Epithelial cell of proximal tubule (primary cell): ENCODE measurements at places on chromosomes 5 and 9. TPM values are rescaled to one million over a fixed set of nuclear protein-coding genes. Genes with fewer than 3 reads are reported as not detected.
A peak's percentile ranks its signal among the peaks of the same experiment; 100 is the strongest.

The GPR150 gene
- total RNA-seq: 0.58 TPM in 1 of 2 replicates, not detected in the other

The TAF11L5 gene
- total RNA-seq: not detected in 2 replicates

GRCh38 chr5:124708086-124708485, 38.4 kb downstream of the ZNF608 start:
- DNase-seq: no peak

DNA sequence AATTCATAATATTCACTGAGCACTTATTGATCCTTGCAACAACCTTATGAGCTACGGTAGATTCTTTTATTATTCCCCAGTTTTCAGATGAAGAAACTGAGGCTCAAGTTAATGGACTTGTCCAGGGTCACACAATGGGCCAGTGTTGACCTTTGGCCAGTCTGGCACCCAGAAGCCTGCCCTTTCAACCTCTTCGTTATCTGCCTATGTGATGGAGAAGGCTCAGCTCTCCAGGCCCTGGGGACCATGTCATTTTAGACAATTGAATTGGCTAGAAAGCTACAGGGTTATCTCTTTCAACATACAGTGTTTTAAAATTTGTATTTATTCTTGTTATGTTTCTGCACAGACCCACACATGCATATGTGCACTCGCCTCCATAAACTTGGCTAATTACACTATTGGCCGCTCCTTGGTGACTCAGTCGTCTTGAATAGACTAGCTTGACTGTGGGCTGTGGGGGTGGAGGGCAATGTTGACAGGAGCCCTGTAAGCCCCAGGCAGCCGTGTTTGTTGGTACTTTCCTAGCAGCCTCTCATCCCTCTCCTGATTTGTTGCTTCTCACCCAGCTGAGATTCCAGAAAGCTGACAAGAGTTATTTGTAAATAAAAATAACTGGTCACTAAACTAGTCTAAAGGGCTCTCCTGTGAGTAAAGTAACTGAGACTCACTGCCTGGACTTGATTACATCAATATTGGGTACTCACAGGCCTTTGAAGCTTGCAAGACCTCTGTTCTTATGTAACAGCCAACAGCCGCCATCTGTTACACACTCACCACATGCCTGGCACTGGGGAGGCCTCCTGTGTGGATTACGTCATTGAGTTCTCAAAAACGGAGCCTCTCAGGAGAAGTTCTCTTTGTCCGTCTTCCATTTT, 8.5 kb upstream of the ANGPTL2 start:
- DNase-seq: peak; percentile 77

GRCh38 chr5:82364497-82364896, 86.3 kb upstream of the RPS23 start:
- peak; percentile 40 for DNase-seq

GRCh38 chr5:11076945-11077613, 316.0 kb upstream of the DAP start:
- peak; percentile 38 for DNase-seq

The ANXA2R gene
- total RNA-seq: 0.35 and 2.2 TPM in 2 replicates

DNA sequence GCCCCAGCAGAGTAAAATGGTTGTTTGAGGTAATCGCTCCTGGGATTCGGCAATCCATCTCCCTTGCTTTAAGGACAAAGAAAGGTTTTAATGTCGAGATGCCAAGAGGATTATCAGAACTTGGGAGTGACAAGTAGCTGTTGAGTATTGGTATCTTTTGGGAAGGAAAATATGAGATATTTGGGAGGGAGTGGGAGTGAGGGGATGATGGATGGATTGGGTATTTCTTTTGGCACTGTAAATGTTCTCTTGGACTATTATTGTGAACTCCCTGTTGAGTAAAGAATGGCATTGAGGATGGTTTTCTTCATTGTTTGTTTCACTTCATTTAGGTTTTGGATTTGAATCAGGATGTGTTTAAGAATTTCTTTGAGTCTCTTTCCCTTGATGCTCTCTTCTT, 86.1 kb downstream of the PIP5K1B start:
- DNase-seq: no peak

DNA sequence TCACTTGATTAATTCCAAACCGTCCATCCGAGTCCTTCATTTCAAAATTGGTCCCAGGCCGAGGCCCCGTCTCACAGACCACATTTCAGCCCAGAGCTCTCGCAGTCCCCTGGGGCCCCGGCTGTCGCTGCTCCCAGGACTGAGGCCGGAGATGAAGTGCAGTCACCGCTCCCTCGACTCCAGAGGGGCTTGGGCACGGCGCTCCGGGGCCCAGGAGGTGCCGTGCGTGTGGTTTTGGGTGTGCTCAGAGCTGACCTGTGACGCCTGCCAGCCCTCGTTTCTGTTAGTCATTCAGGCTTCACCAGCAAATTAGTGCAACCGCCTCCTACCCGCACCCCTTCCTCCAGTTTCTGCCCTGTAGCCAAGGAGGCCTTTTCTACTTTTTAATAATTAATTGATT, 48.7 kb upstream of the PHYKPL start:
- no peak for DNase-seq

The OTP gene
- not detected in 2 replicates for total RNA-seq

DNA sequence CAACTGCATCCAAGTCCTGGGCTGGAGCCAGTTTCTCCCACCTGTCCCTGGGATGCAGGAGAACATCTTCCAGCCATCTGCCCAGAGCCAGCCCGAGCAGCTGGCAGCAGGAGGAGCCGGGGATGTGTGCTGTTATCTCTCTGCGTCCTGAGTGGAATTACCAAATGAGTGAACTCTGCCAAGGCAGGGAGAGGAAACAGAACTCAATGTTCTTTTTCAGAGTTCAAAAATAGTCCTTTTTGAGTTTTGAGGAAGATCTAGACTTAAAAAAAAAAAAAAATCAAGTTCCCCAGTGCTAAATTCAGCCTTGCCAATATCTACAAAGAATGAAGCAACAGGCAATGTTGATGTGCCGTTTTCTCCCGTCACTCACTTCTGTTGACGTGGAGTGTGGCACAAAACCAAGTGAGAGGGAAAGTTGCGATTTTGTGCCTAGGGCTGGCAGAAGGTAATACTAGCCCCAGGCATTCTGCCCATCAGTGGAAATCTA, 56.2 kb downstream of the TMOD1 start:
- no peak for DNase-seq

DNA sequence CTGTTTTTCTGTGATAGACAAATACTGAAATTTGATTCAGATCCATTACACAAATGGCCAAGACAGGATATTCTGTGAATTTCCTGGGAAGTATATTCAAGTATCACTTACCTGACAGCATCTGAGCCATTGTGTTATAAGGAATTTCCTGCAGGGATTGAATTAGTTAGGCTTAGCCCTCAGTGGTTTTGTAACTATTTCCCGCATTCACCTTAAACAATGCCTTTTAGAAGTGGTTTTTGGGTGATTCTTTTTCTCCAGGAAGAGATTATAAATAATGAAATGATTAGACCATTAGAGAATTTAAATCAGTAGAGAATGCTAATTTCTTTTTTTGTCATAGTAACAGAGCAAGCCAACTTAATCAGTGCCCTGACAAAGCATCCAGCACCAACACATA, 30.6 kb downstream of the ITGA1 start:
- DNase-seq: no peak

- no peak for DNase-seq
Observed at GRCh38 chr5:132808866-132809265, 4.2 kb upstream of the SOWAHA start.

DNA sequence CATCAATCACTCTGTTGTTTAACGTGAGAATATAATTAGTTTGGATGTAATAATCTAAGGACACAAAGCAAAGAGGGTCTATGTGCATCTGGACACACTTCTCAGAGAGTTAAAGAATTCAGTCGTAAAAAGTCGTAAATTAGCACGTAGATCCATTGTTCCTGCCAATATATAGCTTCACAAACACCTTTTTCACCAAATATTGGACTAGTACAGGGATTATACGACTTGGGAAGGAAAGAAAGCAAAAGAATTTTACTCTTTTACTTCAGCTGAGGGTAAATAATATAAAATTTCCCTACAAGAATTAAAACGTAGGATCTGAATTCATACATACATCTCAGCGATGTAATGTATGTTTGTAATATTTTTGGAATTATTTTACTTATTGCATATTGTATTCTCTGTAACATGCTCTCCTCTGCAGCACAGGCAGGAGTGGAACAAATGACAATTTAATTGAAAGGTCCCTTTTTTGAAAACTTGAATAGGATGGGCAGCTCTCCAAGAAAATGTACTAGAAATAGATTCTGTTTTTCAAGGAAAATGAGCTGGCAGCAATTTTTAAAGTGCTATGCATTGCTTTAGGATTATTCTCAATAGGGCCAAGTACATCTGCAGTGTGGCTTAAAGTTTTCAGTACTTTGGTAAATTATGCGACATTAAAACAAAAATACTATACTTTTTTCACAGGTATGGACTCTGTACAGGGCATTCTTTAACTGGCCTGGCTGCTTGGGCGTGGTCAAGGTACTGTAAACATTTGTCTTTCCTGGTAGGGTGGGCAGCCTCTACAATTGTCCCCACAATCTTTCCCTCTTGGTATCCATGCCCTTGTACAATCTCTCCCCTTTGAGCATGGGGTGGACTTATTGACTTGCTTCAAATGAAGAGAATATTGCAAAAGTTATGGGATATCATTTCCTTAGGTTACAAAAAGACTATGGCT, 39.7 kb upstream of the HSD17B4 start:
- no peak for DNase-seq

DNA sequence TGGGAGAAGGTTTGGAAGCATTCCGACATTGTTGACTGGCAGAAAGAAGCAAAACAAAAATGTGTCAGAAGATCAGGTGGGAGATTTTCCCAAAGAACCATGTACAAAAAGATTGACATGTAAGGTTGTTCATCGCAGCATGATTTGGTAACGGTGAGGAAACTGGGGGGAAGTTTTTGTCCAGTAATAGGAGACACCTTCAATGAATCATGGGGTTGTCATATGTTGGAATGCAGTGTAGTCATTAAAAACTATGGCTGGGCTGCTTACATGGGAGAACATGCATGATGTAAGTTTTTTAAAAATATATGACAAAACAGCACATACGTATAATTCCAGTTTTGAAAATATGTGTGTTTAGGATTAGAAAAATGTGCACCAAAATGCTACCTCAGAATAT, 50.5 kb downstream of the HSD17B3 start:
- DNase-seq: no peak

DNA sequence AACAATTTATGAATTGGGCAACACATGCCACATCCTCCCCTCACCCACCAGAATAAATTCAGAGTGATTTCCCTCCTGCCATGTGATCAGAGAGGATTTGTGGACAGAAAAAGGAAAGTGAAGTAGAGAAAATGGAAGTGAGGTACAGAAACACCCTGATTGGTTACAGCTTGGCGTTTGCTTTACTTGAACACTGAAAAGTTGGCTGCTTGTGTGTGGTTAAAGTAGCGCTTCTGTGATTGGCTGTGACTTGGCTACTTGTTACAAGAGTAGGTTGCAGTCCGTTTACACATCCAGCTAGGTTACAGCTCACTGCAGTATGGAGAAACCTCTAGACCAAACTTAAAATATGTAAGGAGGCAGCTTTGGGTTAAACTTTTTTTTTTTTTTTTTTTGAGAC, 205.2 kb upstream of the ZNF608 start:
- DNase-seq: no peak

DNA sequence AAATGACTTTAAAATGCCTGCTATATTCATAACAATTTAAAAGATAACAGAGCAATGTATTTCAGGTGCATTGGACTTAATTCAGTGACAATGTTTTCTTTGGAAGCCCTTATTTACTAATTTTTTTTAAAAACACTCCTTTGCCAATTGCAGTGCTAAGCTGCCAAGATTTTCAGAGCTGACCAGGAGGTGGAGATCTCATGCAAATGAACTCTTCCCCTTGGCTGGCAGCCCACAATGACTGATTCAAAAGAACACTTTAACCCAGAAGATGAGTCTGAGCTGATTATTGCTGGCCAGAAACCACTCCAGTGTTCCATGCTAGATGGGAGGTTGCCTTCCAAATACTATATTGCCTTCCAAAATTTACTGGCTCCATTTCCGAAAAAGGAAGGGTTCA, 128.3 kb upstream of the CCNH start:
- peak; percentile 10 for DNase-seq

GRCh38 chr5:97838214-97838613, 655.2 kb upstream of the RIOK2 start:
- peak; percentile 36 for DNase-seq

- DNase-seq: no peak
Observed at GRCh38 chr5:96439477-96440184, 6.6 kb upstream of the PCSK1 start.

DNA sequence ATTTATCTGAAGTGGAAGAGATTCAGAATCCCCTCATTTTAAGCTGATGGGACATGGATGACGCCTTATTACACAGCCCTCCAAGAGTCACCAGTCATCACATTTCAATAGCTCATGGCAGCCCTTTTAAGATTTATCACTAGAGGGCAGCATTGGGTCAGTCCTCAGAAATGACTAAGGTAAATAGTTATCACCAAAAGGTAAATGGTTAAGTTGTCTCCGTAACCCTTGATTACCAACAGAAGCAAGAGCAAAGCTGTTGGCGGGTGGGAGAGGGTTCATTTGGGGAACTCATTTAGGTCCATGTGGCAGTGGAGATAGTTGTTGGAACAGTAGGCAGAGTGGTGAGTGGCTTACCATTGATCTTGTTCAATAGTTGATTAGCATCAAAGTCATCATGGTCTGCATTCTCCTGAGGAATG, 12.0 kb upstream of the C9 start:
- no peak for DNase-seq

DNA sequence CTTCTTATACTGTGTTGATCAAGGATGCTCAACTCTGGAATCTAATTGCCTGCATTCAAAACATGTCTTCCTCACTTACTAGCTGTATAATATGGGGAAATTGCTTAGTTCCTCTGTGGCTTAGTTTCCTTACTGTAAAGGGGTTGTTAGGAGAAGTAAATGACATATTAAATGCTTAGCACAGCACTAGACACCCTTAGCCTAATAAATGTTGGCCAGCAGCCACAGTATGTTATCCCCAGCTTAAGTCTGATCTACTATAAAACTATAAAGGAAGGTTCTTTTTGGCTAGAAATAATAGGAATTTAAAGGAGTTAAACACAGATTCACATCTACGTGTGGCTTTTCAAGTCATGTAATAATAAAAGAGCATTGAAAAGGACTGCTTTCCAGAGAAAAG, 232.4 kb downstream of the PCSK1 start:
- DNase-seq: no peak

The CAAP1 gene
- 22.1 and 26.3 TPM in 2 replicates for total RNA-seq

DNA sequence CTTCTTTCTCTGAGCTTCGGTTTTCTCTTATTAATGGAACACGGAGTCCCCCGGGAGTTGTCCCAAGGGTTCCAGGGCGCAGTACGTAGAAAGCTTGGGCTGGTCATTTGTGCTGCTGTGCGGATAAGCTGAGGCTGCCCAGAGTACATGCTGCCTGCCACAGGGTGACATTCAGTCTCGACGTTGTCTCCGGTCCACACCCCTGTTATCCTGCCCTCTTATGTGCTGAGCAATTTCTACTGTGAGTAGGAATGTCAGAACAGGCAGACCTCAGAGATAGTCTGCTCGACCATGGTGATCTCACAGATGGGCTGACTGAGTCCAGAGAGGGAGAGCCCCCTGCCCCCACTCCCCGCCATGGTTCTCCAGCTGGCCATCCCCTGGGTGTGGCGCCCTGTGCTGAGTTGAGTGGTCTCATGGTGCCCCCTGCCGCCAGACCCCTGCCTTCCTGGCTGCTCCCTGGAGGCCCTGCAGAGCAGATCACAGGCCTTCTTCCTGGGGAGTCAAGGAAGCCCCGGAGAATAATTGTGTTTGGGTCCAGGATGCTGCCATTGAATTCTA, 124.0 kb downstream of the RGS3 start:
- DNase-seq: no peak

- DNase-seq: no peak
Observed at GRCh38 chr5:41708604-41708940, 161.7 kb downstream of the OXCT1 start.

- no peak for DNase-seq
Observed at GRCh38 chr5:81786991-81787390, 36.1 kb upstream of the SSBP2 start.

The TMEM215 gene
- not detected in 2 replicates for total RNA-seq
